Liver (tissue), 10 donors: ENCODE measurements at places on chromosomes 6 and 20.

GRCh38 chr6:97095311-97095850 lies 170.9 kb downstream of the KLHL32 start:
- no peak for DNase-seq

- DNase-seq = no peak
Measured at GRCh38 chr6:12516070-12516469, 200.5 kb upstream of the PHACTR1 start.

GRCh38 chr20:20364593-20365479 lies 3.1 kb upstream of the INSM1 start:
- no peak for DNase-seq

DNA sequence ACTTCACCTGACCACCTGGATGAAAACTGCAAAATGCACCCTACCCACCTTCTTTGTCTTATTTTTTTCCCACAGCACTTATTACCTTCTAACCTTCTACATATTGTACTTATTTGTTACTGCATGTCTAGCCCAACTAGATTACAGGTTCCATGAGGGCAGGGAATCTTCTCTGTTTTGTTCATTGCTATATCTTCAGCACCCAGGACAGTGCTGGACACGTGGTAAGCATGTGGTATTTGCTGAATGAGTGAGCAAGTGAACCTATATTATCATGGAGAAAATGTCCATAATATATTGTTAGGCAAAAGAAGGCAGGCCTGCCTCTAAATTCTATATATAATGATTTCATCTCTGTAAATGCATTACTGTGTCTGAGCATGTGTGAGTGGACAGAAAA lies 107.0 kb downstream of the TRERF1 start:
- no peak for DNase-seq

DNA sequence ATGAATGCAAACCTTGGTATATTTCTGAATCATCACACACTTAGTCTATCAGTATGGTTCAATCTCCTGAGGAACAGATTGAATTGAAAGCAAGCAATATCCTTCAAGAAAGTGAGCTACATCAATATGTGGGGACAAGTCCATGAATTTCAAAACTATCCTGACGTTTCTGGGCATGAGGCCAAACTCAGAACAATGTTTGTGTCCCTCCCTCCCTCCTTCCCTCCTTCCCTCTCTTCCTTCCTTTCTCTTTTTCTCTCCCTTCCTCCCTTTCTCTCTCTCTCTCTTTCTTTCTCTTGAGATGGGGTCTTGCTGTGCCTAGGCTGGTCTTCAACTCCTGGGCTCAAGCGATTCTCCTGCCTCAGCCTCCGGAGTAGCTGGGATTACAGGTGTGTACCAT lies 27.9 kb upstream of the SYNCRIP start:
- no peak for DNase-seq
